GM03348 (cell line): ENCODE measurements at places on chromosomes 5 and 9.
A peak's percentile ranks its signal among the peaks of the same experiment; 100 is the strongest.

DNA sequence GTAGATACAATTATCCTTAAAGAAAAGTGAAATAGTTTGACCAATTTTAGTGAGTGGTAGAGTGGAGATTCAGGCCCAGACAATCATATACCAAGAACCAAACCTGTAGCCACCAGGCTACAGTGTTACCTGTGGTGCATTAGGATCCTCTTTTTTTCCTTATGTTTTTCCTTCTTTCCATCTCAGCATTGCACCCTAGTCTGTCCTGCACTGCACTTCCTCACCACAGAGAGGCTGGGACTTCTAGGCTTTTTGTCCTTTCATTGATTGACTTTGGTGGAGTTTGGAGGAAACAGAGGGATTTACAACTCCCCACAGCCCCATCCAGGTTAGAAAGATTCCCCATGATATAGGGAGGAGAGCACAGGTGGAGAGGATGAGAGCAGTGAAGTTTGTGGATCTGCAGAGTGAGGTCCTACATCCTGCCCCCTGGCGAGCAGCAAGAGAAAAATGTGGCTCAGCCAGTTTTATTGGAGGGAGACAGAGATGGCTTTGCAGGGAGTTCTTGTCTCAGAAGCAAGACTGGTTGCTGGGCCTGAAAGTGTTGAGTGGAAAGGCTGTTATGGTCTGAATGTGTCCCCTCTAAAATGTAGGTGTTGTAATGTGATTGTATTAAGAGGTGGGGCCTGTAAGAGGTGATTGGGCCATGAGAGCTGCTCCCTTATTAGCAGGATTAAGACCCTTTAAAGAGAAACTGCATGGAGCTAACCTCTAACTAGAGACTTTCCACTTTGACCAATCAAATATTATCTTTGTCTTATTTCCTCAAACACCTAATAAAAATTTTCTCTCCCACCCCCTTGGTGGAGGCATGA, 36.2 kb downstream of the KIF4B start:
- no peak for DNase-seq

GRCh38 chr5:132372542-132372941, 3.0 kb downstream of the SLC22A5 start:
- no peak for DNase-seq

GRCh38 chr5:80864706-80865435, 95.3 kb upstream of the RASGRF2 start:
- no peak for DNase-seq

- DNase-seq, result no peak
Observed at GRCh38 chr9:73680831-73681230, 529.2 kb downstream of the ANXA1 start.

- DNase-seq, result no peak
Observed at GRCh38 chr9:115606838-115607237, 488.9 kb upstream of the TNC start.

DNA sequence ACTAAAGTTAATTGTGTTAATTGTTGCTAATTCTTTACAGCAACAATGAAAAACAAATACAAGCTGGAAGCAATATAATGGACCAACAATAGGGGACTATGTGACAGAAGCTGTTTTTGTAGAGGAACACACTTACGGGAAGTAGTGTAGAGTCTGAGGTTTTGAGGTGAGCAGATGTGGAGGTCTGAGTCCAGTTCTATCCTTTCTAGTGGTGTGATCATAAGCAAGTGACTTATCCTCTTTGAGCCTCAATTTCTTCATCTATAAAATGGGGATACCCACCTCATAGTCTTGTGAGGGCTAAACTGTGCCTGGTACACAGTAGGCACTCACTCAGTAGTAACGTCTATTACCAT, 28.3 kb downstream of the ALG2 start:
- no peak for DNase-seq

GRCh38 chr9:16306586-16306985, 563.9 kb downstream of the BNC2 start:
- no peak for DNase-seq

GRCh38 chr5:135034236-135034962, 371 bp upstream of the PITX1 start:
- DNase-seq, result peak; percentile 47

GRCh38 chr5:75824323-75824722, 107.1 kb upstream of the POC5 start:
- no peak for DNase-seq
